ENCODE measurements at places on chromosomes 7 and 10. TPM values are rescaled to one million over a fixed set of nuclear protein-coding genes. Genes with fewer than 3 reads are reported as not detected.
A peak's percentile ranks its signal among the peaks of the same experiment; 100 is the strongest.

DNA sequence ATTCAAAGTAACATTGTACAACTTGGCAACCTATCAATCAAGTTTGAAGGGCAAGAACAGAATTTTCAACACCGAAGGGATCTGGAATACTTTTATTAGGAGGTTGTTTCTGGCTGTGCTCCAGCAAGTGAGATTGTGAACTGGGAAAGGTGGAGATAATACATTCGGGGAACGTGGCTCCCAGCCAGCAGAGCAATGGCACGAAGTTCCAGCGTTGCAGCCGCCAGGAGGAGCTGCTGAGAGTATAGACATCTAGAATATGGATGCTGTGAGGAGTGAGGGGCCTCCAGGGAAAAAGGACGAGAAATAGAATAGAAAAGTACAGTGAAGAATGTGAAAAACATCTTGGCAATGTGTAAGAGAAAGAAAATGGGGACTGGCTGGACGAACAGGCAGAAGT is 69.5 kb downstream of the TCERG1L start:
- peak; percentile 58 for DNase-seq
- no peaks in the 10 kb centered on the region for H3K4me1 ChIP-seq
- no peak overlapping the region for H3K4me3 ChIP-seq
- H3K27ac ChIP-seq = no peak overlapping the region
- no peaks in the 10 kb centered on the region for H3K36me3 ChIP-seq

GRCh38 chr10:44787480-44788075 is 123.6 kb upstream of the TMEM72 start:
- H3K27ac ChIP-seq = no peak overlapping the region
- H3K36me3 ChIP-seq = no peaks in the 10 kb centered on the region
- H3K4me1 ChIP-seq = peaks cover 7% of the 10 kb centered on the region
- no peak for DNase-seq
- H3K27me3 ChIP-seq = no peaks in the 10 kb centered on the region

Gene EEF1AKMT2
- total RNA-seq = 2.6 TPM

Gene PIP4K2A
- 7.8 TPM for total RNA-seq

Gene MOSPD3
- 6.9 TPM for total RNA-seq

All from body of pancreas (tissue), 4 donors.